ENCODE measurements at places on chromosomes 2 and 18.

- DNase-seq = no peak
These were observed 149.4 kb upstream of the PTPRM start for GRCh38 chr18:7417727-7418126.

DNA sequence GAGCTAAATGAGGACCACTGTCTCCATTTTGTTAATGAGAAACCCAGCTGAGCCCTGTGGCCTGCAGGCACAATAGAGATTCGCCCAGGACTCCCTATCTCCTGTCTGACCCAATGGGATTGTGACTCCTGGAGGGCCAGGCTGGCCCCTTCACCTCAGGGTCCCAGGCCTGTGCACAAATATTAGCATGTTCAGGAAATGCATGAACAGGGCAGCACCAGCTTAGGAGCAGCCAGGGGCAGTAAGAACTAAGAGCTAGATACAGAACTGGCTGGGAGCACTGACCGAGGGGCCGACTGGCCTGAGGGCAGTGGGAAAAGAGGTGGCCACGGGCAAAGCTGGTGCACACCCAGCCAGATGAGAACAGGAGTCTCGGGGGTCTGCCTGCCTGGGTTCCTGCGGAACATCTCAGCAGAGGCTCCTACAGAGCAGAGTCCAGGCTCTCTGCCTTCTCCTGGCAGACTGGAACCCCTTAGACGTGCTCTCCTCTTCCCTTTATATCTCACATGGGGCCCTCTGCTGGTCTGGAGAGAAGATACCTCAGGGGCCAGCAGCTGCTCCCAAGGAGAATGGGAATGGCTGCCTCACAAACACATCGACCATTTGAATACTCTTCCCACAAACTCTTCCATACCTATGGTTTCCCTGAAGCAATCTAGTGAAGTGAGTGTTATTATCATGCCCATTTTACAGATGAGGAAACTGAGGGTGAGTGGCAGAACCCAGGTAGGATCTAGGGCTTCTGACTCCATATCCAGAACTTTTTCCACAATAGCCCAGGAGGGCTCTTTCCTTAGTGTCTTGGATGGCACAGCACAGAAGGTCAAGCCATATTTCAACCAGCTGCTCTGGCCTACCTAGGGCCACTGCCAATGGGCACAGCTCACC is 77.6 kb upstream of the OTOF start:
- DNase-seq = no peak

DNA sequence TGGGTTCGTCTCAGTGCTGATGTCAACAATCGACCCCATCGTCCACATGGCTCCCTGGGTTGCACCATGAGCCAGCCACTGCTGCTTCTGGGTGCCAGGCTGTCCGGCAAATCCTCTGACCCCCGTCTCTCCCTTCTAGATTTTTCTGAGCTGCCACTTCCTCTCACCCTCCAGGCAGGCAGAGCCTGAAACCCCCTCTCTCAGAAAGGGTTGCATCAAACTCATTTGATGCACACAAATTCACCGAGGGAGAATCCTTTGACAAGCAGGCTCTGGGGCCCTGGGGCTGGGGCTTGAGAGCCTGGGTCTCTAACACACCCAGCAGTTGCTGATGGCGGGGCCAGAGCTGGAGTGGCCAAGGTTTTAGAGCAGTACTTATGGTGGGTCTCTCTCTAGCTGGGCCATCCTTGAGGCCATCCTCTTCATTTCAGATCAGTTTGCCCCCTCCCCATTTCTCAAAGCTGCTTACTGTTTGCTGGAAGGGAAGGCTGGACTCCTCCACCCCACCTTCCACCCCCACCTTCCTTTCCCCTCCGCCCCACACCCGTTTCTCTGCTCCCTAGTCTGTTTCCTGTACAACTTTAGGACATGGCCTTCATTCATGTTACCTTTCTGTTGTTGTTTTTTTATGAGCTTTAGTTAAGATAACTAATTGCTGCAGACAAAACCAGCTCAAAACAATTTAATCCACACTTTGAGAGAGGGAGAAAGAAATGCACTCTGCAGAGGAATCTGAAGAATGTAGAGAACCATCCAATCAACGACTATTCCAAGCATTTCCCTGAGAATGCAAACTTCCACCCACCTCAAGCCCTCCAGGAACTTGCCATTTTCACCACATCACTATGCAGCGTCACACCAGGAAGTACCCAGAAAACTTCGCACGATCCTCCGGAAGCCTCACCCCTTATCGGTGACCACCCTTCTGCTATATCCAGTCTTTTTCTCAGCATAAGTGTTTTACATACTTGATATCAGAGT is 69.5 kb downstream of the ARL4C start:
- peak; percentile 45 for DNase-seq

GRCh38 chr18:34741401-34741800 is 31.3 kb downstream of the DTNA start:
- no peak for DNase-seq

DNA sequence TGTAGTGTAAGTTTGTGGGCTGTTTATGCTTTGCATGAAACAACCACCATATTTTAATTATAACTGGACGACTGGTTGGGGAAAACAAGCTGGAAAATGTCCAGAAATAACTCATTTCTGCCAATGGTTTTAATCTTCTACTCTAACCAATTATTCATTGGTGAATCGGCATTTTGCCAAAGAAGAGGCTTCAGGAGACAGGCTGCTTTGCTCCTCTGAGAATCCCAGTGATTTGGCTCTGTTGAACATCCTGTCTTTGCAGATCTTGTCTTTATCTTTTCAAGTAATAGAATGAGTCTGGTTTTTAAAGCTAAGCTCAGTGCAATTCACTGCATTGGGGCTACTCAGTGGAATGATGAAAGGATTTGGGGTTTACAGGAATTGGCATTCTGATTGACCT is 109.6 kb downstream of the APOB start:
- DNase-seq = no peak

- no peak for DNase-seq
These were observed 373.6 kb downstream of the DCDC2C start for GRCh38 chr2:4077017-4077416.

GRCh38 chr2:44120428-44120827 is 48.2 kb upstream of the PPM1B start:
- peak; percentile 35 for DNase-seq

- DNase-seq = peak; percentile 24
These were observed 743 bp downstream of the XPO1 start for GRCh38 chr2:61537277-61537949.

DNA sequence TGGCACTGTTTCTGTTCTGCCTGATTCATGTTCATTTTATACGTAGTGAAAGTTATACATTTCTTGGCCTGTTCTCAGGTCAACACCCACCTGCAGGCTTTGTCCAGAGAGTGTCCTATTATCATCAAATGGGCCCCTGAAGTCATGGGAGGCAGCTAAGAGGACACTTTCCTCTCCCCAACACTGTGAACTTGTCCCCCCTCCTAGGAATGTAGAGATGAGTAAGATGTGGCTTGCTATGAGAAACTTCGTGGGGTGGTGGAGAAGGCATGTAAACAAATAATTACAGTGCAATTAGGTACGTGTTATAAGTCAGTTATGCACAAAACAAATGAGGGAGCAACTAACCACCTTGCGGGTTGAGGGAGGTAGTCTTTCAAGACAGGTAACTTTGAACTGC is 57.9 kb downstream of the COL4A3 start:
- DNase-seq = no peak

- no peak for DNase-seq
These were observed 651.4 kb downstream of the STK39 start for GRCh38 chr2:167595839-167596471.

DNA sequence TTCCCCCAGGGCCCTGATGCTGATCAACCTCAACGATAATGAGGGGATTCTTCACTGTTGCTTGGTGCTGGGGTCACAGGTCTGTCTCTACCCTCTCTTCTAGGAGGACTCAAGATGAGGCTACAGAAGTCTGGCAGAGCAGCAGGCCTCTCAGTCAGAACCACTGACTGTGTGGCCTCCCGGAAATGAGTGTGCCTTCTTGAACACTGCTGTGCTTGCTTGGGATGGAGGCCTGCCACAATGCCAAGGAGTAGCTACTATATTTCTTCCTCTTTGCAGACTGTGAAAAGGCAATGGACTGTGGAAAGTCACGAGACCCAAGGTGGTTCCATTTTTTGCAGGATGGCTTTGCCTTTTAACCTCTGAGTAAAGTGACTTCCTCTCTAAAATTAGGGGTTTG is 5.8 kb upstream of the HOXD1 start:
- no peak for DNase-seq

- DNase-seq = no peak
These were observed 26.0 kb upstream of the FLACC1 start for GRCh38 chr2:201383136-201383535.

GRCh38 chr18:78602430-78602829 is 377.2 kb upstream of the SALL3 start:
- no peak for DNase-seq

DNA sequence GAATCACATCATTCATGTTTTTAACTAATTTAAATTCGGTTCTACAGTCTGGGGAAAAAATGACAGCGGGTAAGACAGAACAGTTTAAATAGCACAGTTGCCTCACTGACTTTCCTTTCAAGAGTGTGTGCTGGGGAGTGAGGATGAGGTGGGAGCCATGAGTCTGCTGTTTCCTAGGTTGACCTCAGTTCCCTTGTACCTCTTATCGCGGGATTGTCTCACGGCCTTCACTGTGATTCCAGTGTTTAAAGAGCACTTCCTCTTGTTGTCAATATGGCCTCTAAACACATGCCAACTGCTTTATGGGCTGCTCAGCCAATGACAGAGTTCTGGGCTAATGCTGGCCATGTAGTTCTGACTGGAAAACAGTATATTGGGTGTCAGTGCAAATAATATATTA is 41.6 kb upstream of the ALMS1 start:
- no peak for DNase-seq

DNA sequence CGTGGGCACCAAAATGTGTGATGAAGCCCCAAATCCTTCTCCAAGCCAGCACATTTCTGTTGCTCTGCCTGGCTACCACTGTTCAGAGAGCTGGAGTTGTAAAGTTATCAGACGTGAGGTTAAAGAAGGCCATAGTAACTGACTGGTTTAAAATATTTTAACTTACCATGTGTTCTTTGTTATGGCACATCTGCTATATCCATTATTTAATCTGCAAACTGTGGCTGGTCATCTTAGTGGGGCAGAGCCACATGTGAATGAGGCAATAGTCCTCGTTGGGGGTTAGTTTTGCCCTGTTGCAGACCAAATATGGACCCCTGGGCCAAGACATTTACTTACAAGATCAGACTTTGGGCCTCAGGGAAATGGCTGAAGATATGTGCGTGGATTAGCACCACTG is 214.4 kb upstream of the RASGRP3 start:
- no peak for DNase-seq

DNA sequence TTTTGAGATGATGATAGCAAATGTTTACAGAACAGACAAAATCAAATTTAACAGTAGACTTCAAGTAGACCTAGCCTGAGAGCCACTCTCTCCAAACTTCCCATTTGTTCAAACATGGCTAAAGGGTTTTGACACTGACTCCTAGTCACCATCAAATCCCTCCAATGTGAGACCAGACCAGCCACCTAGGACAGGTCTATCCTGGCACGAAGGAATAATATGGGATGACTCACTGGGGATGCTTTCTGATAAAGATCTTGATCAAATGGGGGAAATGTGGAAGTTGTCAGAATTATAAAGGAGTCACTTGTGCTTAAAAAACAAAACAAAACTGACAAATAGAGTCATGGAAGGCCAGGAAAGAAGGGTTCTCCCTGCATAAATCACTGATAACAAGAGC is 95.7 kb downstream of the EDAR start:
- no peak for DNase-seq

DNA sequence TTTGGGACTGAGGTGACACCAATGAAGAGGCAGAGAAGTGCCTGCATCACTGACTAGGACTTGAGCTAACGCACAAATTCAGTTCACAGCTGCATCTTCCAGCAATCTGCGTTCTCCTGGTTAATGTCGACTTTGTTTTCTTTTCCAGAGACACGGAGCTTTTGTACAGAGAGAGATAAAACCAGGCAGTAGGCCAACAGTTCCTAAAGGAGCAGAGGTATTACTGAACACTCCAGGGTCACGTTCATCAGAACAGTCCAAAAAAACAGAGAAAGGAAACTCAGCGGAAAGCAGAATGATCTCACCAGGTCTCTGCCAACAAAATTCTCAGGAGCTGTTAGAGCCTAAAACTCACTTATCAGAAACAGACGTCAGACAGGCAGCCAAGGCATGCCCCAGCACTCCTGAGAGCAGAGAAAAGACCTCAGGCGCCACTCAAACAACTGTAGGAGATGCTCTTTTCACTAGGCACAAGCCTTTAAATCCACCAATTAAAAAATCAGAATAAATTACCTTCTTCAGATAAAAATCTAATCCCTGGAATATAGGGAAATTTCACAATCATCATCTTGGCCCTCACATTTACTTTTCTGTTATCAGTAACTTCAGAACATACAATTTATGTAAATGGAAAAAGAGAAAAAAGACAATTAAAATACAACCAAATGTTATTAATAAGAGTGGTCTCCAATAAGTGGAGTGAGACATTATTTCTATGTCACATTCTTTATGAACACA is 95.9 kb upstream of the SPTBN1 start:
- DNase-seq = no peak

DNA sequence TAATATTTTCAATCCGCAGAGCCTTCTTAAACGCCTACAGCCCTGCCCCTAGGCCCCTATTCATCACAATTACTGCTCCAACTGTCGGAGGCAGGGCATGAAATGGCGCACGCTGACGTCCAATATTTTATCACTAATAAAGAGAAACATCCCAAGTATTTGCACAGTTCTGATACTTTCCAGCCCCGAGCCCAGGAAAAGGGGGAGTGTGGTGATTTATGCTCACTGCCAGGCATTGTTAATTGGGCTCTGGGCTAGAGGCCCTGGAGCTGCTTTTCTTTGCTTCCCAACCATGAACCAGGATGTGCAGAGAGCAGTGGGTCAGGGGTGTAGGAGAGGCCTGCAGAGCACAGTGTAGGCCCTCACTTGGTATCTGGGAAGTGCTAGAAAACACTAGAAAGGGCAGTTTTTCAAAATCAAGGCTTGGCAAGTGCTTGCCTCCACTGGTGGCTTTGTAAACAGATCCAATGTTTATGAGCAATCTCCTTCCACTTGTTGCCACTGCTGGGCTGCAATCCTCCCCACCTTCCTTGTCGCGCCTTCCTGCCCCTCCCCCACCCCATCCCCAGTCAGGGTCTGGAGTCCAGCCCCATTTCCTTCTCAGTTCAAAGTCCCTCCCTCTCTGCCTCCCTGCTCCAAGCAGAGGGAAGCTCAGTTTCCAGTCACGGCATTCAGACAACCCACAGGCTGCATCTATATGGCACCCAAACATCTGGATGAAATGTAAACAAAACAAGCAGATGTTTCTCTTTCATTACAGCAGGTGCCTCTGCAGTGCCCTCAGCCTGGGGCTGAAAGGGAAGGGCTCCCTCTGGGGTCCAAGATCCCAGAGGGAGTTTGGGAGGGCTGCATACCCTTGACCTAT is 83.9 kb upstream of the PKDCC start:
- no peak for DNase-seq

GRCh38 chr2:103520547-103520946 is 758.7 kb downstream of the TMEM182 start:
- no peak for DNase-seq

GRCh38 chr2:207921606-207922005 is 103.7 kb downstream of the PLEKHM3 start:
- DNase-seq = no peak

GRCh38 chr18:79516441-79516931 is 120.8 kb downstream of the NFATC1 start:
- peak; percentile 23 for DNase-seq

Data from CD4-positive, alpha-beta T cell treated with Interleukin-1 beta for 1 hour (primary cell).